ENCODE measurements at places on chromosomes 4 and X.
A peak's percentile ranks its signal among the peaks of the same experiment; 100 is the strongest.

- no peak for DNase-seq
Measured at GRCh38 chr4:148023512-148024181, 291.8 kb downstream of the ARHGAP10 start.

GRCh38 chr4:43452948-43453347 lies 560.4 kb downstream of the GRXCR1 start:
- DNase-seq = no peak

DNA sequence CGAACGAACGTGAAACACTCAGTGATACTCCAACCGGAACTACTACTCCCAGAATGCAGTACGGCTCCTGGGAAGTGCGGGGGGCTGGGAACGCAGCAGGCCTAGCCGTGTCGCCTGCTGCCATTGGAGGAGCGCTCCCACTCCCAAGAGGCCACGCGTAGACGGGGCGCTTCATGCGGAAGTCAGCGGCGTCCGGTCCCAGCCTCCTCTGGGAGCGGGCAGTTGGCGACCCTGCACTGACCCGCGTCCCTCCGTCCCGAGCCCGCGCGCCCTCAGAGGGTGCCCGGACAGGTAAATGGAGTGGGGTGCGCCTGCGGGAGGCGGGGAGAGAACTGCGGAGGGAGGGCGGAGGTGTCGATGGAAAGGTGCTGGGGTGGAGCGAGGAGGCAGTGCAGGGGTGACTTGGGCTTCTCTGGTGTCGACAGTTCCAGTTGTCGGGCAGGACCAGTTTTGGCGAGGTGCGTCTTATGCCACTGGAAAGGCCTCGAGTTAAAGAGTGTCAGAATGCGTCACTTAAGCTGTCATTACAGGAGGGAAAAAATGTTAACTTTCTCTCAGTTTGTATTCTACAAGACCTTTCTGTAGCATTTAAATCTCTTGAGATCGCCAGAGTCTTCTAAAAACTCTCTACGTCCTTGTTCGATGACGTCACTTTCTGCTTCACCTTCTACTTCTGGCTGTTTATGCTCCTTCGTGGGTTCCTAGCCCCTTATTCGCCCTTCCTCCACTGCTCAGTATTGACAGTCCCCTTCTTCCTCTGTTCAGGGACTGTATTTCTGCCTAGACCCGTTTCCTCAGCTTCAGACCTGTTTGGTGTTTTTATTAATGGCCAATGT lies at the start of gene VAMP7:
TSS of gene VAMP7 (plus strand) at position 188 of the 836 bp plus-strand sequence. CDS start 8,122 bp downstream, outside the sequence.
- peak; percentile 60 for DNase-seq

DNA sequence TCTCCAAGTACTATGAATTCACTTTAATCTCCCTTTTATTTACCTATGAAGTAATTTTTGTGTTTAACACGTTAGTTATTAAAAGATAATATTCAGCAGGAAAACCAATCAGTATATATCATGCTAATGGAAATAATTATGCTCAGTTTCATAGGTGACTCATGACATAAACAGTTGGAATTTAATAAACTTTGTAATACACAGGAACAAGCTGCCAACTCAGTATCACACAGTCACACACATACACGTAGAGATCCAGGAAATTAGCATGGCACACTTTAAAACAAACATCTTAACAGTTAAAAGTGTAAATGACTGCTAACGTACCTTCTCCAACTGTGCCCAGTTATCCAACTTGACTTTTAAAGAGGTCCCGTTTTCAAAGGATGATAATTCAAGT lies 2.3 kb downstream of the SPATA4 start:
- no peak for DNase-seq

DNA sequence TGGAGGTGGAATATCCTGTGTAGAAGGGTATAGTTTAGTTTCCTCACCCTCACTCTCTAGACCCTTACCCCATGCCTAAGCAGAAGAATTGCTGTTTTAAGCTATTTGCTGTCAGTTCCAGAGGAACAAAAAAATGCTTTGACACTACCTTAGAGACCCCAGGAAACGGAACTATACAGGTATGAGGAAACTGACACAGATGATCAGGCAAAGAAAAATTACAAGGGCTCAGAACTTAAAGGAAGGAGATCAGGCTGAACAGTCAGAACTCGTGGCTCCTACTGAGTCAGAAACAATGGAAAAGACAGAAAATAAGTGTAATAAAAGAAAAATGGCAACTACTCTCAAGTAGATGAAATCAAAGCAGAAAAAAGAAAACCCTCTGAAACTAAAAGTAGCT lies 65.6 kb downstream of the BANK1 start:
- no peak for DNase-seq

DNA sequence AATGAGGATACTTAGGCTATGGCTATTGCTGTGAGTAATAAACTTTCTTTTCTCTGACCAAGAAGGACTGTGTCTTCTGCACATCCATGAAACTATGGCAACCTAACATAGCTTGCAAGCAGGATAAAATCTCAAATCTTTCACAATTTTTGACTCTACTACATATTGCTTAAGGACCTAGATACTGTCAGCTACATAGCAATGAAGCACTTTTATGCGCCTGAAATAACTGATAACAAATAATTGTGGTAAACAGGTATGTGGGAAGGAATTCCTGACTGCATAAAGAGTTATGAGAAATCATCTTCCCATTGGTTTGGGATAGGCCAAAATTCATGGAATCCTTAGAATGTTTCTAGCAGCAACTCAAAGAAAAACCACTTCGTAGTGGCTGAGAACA lies 41.2 kb upstream of the PDGFC start:
- no peak for DNase-seq

DNA sequence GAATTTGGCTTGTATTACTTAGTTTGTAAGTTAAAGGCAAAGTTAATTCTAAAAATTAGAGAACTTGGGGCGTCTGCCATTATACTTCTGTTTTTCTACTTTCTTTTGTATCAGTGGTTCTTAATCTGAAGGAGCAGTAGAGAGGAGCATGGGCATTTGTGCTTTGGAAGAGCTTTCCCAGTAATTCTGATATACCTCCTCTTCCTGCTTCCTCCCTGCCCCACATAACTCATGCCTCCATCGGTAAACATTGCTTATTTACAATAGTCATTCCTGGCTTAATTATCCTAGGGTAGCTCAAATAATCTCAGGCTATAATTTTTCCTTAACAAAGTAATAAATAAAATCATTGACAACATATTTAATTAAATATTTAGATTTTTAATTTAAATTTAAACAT lies 37.1 kb upstream of the SPARCL1 start:
- no peak for DNase-seq

GRCh38 chr4:100295792-100296191 lies 105.5 kb upstream of the DDIT4L start:
- no peak for DNase-seq

DNA sequence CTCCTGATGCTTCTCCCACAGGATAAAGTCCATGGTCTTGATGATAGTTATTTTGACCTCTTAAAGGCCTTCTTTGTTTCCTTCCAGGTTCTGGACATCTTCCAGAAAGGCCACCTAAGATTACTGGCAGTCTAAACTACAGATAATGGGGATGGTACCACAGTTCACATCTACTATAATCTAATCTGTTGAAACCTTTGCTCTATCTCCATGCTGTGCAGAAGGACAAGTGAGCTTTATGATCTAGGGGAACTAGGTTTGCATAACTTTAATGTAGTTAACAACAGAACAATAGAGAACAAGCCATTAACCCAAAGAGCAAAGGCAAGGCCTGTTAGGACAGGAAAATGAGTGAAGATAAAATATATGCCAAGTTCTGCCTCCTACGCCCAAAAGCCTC lies 103.9 kb upstream of the KLHL13 start:
- no peak for DNase-seq

DNA sequence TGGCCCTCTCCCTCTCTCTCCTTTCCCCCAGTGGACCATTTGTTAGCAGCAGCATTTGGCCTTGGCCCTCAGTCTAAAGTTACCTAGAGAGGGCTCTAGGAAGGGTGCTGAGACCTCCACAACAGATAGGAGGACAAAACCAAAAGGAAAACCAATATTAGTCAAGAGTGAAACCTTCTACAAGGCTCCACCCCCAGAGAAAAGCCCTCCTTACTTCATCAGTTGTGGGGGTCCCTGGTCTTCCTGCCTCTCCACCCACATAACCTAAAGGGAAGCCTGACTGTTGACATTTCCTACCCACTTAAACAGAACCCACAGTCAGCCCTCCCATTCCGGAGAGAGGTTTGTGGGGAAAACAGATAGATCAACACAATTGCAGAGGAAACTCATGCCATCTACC lies 4.7 kb upstream of the CD40LG start:
- DNase-seq = no peak

DNA sequence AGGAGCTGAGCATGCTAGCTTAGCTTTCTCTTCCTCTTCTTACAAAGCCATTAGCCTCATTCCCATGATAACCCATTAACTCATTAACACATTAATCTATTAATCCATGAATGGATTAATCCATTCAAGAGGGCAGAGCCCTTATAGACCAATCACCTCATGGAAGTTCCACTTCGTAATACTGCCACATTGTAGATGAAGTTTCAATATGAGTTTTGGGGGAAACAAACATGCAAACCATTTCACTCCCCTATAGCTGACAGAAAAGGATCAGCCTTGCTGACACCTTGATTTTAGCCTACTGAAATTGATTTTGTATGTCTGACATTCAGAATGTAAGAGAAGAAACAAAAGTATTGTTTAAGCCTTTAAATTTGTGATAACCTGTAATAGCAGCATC lies 251.8 kb upstream of the GALNTL6 start:
- no peak for DNase-seq

DNA sequence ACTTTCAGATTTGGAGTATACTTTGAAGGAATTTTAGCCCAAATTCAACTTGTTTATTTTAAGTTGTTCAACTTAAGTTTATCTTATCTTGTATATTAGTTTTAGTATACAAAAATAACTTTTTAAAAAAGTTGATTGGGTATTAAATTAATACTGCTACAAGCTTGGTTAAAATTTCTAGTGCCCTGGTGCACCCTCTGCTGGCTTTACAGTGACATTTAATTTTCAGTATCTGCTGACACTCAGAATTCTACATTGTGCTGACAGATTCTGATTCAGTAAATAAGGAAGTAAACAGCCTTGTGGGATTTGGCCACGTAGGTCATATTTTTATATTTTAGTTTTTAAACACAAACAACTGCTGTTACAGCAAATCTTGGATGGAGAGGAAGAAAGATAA lies 2.9 kb downstream of the EDA start:
- no peak for DNase-seq

DNA sequence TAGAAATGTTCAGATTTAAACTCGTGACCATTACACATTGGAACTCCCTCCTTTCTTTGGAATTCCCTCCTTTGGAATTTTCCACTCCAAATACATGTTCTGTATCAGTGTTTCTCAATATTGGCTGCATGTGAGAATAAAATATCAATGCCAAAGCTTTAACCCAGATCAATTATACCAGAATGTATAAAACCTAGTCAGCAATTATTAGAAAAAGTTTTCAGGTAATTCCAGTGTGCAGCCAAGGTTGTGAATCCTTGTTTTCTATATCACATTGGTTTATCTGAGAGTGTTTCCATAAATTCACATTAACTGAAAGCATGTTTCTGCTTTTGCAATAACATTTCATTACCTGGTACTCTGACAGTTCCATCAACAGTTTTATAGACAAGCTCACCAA lies 394.3 kb downstream of the MAPK10 start:
- no peak for DNase-seq

GRCh38 chr4:13032936-13033335 lies 451.2 kb downstream of the RAB28 start:
- DNase-seq = no peak

GRCh38 chrX:86194758-86195157 lies 46.5 kb downstream of the DACH2 start:
- no peak for DNase-seq

DNA sequence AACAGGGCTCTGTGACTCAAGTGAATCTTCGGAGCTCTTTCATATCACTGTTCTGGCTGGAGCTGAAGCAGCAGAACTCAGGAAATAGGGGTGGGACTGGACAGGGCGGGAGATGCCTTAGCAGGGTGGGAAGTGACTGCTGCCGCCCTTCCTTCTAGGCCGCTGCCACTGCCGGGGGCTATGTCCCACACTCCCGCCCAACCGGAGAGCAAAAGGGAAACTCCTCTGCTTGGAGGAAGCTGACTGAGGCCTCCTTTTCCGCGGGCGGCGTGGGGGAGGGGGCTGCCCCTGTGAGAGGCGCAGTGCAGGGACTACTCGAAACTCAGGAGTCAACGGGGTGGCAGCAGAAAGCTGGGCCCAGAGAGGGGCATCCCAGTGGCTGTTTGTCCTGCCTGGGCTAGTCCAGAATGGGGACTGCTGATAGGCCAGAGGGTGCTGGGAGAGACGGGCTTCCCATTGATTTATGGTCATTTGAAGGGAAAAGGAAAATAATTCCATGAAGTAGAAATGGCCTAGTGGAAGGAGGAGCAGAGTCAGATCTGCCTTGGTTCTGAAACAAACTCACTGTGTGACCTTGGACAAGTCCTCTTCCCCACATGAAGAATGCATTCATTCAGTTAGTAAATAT lies 36.9 kb downstream of the STARD8 start:
- DNase-seq = no peak

- DNase-seq = no peak
Measured at GRCh38 chr4:6473264-6474052, 1.0 kb upstream of the PPP2R2C start.

- DNase-seq = no peak
Measured at GRCh38 chrX:115535844-115536243, 25.1 kb upstream of the PLS3 start.

DNA sequence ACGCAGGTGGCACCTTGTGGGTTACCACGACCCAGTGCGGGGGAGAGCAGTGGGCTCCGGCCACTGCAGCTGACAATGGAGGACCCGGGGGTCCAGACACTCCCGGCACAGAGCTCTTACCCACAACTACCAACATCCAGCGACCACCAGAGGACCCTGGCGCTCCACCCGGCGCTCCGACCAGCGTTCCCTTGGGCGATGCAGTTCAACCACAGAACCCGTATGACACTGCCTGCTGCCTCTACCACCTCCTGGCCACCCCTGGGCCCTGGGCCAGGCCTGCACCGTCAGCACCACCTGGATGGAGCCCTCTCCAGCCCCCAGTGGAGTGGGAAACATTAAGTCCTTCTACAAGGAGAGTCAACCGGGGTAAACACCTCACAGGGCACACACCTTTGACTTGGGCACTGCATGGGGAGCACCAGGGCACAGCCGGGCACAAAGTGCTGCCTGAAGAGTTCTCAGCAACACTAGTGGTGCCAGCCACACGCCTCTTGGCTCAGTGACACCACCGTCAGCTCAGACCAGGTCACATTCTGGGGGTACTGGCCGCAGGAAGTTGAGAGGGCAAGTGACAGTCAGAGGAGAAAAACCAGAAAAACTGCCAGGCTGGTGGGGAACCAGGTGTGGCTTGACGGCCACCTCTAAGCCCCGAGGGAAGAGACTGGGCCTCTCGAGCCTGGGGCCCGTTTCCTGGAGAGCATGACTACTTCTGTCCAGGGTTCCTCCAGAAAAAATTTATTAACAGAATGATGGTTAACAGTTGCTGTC lies 2.6 kb downstream of the CTBP1 start:
- DNase-seq = no peak

DNA sequence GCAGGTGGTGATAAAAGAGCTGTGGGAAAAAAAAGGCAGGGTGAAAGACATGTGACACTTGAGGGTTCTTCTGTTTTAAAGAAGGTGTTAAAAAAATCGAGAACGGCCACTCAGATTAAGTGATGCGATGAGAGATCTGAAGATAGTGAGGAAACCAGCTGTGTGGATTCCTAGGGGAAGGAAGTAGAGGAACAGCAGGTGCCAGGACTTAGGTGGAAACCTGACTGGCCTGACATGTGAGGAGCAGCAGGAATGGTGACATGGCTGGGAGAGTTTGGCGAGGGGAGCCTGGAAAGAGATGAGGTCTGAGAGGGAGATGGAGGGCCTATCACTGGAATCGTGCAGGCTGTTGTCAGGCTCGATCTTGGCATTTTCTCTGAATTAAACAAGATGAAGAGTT lies 55.5 kb downstream of the BMPR1B start:
- no peak for DNase-seq

- no peak for DNase-seq
Measured at GRCh38 chr4:159455675-159456237, 352.9 kb downstream of the RAPGEF2 start.

Data from AG09319 (cell line).